HFF-Myc (cell line): ENCODE measurements at places on chromosomes 3 and 15.

GRCh38 chr3:168134931-168135330 lies 39.2 kb upstream of the GOLIM4 start:
- no peak for DNase-seq

DNA sequence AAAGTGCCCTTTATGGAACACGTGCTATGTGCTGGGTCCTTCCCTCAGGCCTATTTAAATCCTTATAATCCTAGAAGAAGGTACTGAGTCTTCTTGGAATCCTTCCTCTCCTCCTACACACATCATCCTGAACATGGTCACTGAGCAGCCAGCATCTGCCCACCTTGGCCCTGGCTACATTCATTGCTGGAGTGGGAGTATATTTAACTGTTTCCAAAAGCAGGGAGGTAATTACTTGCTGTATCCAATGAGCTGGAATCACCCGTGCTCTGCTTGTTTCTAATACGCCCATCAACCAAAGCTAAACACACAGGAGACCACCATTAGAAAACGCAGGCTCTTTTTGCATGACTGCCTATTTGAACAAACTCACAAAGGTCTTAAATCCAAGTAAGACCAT lies 122.2 kb downstream of the RORA start:
- no peak for DNase-seq

DNA sequence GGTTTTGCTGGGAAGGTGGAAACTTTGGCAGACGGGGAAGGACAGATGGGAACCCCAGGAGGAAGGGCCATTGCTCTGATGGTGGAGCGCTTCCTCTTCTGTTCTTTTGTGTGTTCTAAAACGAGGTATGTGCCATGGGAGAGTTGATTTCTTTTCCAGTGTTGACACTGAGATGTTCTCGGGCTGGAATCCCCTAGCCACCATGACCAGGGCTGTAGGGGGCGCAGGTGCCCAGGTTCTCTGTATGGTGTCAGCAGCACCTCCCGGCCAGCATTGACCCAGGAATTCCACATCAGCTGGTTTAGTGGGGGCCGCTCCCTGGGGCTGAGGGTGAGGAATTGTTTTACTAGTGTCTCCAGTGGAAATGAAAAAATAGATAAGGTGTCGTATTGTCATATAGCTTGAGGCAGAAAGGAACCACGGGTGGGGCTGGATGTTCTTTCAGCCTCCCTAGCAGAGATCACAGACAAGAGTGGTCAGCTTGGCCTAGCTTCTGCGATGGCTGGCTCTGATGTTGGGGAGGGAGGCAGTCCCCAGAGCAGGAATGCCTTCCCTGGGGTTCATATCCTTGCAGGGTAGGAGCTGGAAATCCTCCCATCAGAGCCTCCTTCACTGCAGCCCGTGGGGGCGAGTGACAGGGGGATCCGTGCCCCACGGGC lies 34.2 kb upstream of the ACAD9 start:
- no peak for DNase-seq

- no peak for DNase-seq
Observed at GRCh38 chr15:65884511-65884910, 15.2 kb downstream of the RAB11A start.

- no peak for DNase-seq
Observed at GRCh38 chr3:71003511-71003910, 580.0 kb downstream of the FOXP1 start.

DNA sequence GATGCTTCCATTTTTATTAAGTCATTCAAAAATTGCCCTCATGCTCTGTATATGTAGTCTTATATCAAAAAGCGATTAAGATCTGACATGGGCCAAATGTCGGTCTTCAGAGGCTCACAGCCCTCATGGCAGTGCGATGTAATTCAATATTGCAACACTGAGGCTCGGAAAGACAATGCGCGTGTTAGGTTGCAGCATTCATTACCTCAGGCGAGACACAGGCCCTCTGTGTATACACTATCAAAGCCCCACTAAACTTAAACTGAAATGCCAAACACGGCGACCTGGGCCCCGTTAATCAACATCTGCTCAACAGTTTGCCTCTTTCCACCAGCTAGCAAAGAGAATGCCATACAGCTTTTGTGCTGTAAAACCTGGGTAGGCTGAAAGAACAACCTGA lies 413.4 kb downstream of the ERC2 start:
- no peak for DNase-seq

DNA sequence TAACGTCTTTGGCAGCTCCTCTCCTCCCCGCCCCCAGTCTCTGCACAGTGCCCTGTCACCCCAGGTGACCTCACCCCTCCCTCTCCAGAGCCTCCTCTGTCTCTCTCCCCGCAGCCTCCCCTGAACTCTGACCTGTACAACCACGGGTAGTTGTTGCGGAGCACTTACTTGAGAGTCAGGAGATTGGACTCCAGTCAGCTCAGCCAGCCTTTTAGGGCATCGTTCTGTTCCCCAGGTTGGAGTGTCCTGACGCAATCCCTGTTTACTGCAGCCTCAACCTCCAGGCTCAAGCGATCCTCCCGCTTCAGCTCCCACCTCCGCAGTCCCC lies 177.7 kb downstream of the UACA start:
- no peak for DNase-seq

GRCh38 chr3:186035277-186035676 lies 73.6 kb downstream of the ETV5 start:
- no peak for DNase-seq

DNA sequence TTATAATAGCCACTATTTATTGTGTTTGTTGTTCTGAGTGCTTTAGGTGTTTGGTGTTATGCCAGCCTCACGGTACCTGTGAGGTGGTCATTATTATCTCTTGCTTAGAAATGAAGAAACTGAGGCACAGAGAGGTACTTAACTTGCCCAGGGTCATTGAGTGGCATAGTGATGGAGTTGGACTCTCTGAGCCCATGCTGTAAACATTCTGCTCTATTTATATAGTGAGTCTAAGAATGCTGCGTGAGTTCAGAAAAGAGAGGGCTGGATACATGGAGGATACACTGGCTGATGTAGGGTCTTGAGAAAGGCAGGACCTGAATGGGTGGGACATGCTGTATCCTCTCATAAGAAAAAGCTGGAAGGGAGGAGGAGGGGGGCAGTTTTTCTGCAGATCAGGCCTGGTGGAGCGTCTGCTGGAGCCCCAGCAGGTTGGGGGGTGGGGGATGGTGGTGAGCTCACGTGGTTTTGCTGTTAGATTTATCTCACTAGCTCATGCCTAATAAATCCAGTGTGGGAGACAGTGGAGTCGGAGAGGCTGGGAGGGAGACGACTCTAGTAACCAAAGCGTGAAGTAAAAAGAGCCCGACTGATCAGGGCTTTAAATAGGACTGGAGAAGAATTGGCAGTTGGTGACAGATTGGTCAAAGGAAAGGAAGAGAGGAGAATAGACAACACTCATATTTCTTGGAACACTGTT lies 16.0 kb downstream of the MED12L start:
- no peak for DNase-seq

DNA sequence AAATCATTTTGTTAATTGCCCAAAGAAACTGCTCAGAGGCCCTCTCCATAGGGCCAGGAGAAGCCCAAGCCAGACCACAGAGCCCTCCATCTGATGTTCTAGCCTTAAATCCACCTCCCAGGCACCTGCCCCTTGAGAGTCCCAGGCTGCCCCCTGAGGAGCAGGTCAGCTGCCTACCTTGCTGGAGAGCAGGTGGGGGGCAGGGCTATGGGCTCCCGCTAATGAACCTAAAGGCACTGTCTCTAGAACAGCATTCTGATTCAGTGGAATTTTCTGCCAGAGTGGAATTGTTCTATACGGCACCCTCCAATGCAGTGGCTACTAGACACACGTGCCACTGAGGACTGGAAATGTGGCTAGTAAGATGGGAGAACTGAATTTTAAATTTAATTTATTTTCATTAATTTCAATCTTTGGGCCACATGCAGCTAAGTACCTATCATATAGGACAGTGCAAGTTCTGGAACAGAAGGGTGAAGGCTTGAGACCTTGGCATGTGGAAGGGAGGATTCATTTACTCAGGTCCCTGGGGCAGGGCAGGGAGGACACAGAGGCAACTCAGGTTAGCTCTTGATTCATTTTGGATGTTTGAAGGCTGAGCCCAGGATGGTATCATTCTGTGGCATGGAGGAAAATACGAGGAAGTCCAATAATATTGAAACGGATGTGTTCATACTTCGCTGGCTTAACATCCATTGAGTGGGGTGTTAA lies 11.4 kb downstream of the AMOTL2 start:
- DNase-seq, result no peak

DNA sequence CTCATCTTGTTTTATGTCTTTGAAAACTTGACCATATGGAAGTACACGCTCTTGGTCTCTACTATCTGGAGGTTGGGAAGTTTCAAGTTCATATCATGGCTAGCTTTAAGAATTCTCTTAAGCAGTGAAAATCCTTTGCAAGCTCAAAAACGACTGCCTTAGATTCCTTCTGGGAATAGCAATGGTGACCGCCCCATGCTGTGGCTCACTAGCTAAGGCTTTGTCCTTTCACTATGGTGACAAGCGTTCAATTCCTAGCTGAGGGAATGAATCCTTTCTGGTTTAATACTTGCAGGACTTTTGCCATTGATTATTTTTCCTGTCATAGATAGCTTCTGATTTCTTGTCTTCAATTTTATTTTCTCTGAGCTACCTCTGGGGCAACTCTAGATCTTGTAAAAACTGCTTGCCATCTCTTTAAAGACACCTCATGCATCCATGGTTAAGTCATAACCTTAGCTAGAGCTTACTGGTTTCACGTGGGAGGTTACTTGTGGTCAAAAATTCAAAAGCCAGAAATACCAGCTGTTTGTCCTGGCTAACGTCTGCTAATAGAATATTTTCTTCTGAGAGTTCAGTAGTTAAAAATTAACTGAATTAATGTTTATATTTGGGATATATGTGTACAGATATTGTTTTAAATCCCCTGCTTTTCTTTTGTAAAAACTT lies 673.4 kb upstream of the CBLB start:
- no peak for DNase-seq

GRCh38 chr3:40851836-40852235 lies 327.1 kb downstream of the ZNF621 start:
- DNase-seq, result no peak

GRCh38 chr3:21979706-21980105 lies 228.7 kb upstream of the ZNF385D start:
- DNase-seq, result peak; percentile 2

DNA sequence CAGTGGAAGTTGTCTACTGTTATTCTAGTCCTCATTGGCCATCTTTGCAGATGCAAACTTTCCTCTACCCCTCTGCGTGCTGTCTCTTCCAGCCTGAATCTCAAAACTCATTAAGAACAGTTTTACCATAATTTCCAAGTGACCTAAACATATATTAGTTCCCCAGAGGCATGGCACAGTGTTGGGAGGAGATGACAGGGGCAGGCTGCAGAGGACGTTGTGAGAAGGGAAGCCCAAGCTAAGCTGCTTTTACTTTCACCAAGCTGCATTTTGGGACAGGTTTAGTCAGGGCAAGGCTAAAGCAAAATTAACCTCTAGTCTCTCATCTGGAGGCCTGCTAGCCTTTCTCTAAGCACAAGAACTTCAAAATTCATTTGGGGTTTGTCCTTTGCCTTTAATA lies 318.6 kb upstream of the SATB1 start:
- no peak for DNase-seq

DNA sequence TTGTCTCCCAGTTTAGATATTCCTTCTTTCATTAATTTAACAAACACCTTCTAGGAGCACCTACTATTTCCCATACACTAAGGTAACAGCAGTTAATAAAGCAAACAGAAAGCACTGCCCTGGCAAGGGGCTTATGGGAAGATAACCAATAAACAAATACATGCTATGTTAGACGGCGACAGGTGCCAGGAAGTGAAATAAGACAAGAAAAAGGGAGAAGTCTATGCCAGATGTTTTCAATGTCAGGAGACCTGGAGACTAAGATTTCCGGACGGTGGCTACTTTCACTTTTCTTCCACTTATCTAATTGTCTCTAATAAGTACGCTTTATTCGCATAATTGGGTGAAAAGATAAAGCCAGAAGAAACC lies 32.5 kb upstream of the ZNF445 start:
- peak; percentile 5 for DNase-seq

DNA sequence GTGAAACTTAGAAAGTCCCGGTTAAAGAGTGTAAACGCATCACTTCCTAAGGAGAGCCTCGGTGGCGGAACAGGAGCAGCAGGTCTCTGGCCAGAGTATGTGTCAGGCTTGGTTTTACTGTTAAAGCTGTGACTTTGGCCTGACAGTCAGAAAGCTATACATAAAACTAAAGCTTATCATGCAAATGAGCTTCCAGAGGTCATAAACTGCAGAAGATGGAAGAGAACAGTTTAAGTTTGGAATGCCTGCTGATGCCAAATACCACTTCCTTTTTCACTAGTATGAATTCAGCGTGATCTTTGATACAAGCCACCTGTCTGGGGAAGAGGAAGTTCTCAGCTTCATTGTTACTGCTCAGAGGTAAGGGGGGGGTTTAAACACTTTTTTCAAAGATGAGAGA lies 125.1 kb upstream of the CTDSPL start:
- DNase-seq, result no peak

- DNase-seq, result no peak
Observed at GRCh38 chr3:46615976-46616375, 3.7 kb downstream of the FAM240A start.

- peak; percentile 1 for DNase-seq
Observed at GRCh38 chr3:127482216-127483004, 108.1 kb downstream of the TPRA1 start.

DNA sequence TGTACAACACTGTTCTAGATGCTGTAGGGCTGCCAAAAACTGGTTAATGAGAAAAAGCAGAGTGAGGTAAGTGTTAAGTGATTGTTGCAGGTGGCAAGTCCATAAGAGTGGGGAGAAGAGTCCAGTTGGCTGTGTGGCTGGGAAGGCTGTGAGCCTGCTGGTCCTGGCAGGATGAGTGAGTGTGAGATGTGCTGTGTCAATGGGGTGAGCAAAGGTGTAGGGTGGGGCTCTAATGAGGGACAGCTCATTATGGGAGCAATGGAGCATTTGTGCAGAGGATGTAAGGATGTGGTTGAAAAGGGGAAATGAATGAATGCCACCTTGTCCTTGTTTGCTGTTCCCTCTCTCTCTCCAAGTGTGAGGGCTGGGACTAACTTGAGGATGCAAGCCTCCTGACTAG lies 145.3 kb upstream of the ROPN1 start:
- DNase-seq, result no peak

DNA sequence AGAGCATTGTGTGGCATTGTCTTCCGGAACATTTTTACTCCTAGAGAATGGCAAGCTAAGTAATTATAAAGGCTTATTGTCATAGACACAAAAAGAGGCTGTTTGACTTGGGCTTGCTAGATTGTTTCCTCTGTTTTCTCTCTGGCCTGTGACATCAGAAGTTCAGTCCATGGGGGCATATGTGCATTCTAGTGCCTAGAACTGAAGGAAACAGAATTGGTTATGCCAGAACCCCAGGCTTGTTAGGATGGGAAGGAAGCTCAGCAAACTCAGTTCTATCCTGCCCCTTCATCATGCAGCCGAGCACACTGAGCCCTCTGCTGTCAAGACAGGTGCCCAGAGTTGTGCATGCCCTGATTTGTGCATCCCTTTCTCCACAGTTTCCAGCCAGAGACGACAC lies 131.3 kb downstream of the PDE8A start:
- no peak for DNase-seq

DNA sequence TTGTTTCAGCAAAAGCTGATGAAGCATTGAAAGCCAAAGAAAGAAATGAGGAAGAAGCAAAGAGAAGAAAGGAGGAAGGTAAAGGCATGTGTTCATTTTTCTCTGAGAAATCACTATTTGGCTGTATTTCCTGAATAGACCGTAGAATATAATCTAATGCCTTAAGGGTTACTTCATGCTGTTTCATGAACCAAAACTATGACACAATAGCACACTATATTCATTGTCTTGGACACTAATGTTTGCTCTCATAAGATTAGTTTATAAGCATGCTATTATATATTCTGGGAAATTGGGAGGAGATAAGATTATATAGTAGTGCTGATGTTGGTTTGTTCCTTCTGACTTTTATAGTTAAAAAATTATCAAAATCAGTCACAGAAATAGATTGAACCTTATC lies 110.1 kb upstream of the MLF1 start:
- DNase-seq, result no peak
